ENCODE measurements at places on chromosomes 11 and 22.

GRCh38 chr11:2703363-2704141, 3.8 kb upstream of the KCNQ1OT1 start:
- no peak for DNase-seq

GRCh38 chr22:48104766-48105165, 1342.3 kb downstream of the TBC1D22A start:
- no peak for DNase-seq

DNA sequence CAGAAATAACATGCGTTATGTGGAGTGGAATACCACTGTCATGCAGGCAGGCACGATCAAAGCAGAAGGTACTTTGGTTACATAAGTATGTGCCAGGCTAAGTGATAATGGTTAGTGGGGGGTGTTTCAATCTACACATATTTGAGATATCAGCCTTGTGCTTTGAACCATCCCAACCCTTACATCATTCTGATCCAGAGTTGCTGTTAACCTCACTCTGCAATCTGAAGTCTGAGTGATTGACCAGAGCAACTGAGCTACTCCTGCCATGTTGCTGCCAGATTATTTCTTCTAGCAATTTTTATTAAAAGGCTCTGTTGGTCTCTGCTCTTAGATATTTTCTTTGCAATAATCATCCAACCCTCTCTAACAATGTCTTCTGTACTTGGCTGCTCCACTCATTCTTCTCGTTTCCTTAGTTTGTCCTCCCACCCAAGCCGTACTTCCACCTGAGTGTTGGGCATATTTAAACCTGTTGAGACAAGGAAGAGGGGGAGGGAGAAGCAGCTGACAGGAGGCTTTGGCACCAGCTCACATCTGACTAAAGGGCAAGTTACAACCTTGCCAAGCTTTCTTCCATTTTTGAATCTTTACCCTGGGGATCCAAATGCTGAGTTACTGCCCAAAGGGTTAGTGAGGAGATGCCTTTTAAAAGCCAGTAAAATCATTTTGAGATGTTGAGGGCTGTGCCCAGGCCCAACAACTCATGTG, 114.1 kb upstream of the SESN3 start:
- no peak for DNase-seq

GRCh38 chr22:43861529-43861928, 784 bp downstream of the SULT4A1 start:
- no peak for DNase-seq

DNA sequence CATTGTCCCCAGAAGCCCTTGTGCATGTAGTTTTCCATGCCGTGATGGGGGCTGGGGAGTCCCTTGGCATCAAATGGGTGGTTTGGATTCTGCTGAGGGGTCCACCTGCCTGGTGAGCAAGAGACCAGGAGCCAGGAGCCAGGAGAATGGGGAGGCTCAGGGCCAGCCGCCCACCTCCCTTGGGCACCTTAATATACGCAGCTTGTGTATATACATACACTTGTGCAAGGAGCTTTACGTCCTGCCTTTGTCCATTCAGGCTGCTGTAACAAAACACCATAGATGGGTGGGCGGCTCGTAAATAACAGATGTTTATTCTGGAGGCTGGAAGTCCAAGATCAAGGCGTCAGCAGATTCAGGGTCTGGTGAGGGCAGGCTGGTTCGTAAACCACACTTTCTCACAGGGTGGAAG, 62.5 kb downstream of the SMIM38 start:
- DNase-seq, result no peak

GRCh38 chr11:118343981-118344515, at the start of gene CD3G:
CD3G (plus strand) TSS chr11:118344344; CDS start chr11:118344424, 80 bp downstream.
- DNase-seq, result no peak

GRCh38 chr11:34271727-34272126, 86.1 kb downstream of the ABTB2 start:
- DNase-seq, result peak; percentile 46

DNA sequence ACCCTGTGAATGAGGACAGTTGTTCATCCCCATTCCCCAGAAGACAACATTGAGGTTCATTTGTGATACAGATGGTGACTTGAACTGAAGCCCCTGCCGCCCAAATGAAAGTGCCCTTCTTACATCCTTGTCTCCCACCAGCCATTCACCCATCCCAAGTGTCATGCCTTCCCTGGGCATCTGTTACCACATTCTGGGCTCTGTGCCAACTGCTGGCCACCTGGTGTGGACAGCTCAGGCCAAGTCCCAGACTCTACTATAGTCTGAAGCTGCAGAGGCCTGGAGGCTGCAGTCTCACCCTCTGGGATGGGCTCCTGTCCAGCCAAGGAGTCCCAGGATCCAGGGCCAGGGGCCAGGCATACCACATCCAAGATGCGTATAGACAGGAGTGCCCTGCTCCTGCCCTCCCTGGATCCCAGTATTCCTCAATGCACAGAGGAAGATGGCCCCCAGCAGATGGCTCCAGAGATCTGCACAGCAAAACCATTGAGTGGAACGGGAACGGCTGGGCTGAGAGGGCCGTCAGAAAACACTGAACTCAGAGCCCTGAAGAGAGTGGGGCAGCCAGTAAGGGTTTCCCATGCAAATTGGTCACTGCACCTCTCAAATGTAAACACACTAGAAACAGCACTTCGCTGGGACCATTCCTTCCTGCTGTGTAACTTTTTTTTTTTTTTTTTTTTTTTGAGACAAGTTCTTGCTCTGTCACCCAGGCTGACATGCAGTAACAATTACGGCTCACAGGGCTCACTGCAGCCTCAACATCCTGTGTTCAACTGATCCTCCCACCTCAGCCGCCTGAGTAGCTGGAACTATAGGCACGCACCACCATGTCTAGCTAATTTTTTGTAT, 22.8 kb downstream of the ARRB1 start:
- DNase-seq, result peak; percentile 86

- peak; percentile 86 for DNase-seq
Measured at GRCh38 chr22:31579835-31580242, 82.2 kb downstream of the PISD start.

DNA sequence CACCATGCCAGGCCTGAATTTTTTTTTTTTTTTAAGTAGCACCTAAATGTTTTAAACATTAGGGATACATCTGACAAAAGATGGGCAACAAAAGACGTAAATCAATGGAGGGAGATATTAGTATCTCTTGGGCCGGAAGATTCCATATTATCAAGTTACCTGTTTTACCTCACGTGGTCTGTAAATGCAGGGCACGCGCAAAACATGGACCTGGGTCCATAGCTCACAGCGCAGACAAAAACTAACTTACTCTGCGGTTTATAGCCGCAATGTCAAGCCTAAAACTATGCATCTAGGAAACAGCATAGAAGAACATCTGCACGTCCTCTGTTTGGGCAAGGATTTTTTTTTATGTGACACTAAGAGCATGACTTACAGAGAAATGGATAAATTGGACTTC, 31.5 kb upstream of the PANX2 start:
- DNase-seq, result no peak

DNA sequence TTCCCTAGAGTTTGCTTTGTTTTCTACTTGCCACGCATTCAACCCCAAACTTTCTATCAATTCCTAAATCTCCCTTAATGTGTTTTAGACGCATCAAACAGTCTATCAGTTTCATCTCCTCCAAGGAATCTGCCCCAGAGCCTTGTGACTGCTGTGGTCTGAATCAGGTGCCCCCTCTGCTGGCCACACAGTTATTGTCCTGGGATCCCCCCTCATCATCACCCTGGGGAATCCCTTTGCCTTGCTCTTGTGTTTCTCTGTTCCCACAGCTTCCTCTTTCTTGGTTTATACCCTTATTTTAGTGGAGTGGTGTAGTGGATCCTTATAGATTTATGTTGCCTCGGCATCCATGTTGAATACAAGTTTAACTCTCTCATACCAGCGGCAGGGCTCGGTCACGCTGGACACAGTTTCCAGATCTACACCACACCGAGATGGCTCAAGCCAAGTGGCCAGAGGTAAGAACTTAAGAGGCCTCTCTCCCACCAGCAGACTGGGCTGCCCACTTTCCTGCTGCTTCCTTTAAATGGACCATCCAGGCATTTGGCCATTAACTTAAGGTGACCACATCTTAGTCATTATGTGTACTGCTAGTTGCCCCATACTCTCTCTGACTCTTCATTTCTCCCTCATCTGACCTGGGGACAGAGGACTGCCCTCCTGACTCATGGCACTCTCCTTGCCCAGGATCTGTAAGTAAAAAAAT, 8.2 kb downstream of the UPB1 start:
- DNase-seq, result no peak

DNA sequence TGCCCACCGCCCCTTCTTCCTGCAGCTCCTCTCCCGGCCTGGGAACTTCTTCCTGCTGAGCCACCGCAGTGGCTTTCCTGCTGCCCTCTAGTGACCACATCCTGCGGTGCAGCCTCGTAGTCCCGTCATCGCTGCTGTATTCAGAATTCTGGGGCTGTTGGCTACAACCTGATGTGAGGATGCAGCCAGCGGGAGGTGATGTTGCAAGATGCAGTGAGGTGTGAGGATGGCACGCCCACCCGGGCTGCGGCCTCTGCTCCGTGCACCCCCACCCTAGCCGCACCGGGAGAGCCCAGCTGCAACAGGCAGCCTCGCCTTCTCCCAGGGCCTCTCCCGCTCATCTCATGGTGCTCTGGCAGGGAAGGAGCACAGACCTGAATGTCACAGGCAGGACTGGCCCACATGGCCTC, 10.1 kb downstream of the CHST1 start:
- peak; percentile 3 for DNase-seq

- peak; percentile 71 for DNase-seq
Measured at GRCh38 chr11:22674470-22675439, 8.3 kb downstream of the GAS2 start.

DNA sequence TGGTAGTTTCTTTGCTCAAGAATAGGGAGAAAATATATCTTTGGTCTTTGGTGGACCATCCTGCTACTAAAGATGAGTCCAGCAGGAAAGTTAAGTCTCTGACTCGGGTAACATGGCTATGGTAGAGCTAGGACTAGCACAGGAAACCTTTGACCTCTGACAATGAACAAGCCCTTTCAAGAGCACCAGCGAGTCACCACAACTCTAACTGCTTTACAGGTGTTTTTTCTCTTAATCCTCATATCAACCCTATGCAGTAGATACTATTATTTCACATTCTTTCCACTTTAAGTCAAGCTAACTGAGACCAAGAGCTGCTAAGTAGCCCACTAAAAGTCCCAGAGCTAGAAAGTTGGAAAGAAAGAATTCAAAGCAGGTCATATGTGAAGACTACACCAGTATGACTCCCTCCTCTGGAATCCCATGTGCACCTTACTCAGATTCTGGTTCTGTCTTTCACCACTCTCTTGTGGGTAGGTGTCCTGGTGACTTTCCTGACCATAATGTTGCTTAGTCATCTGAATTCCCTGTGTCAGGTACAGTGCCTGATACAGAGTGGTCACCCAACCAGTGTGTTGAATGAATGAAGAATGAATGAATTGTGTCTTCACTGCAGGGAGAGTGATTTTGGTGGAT, 53.8 kb upstream of the ME3 start:
- no peak for DNase-seq

DNA sequence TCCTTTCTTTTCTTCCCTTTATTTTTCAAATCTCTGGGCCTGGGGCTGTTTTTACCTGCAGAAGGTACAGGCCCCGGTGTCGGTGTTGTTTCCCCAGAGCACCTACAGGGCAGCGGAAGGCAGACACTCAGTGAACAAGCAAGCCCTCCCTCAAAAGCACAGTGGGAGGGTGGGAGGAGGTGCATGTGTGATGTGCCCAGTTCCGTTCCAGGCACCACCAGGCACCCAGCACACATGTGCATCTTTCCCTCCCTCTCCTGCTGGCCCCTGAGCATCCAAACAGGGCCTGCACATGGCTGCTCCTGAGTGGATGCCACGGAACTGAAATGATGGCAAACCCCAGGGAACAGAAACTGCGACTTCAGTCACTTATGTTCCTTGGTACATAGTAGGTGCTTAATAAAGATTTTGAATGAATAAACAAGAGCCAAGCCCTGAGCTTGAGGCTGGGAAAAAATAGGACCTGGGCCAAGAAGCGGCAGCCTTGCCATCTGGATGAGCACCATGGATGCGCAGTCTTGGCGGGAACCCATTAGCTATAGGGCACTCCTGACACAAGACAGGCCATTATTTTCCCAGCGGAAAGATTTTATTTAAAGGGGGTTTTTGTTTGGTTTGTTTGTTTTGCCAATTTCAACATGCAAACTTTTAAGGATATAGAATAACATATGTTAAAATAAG, 47.8 kb downstream of the ARRB1 start:
- no peak for DNase-seq

DNA sequence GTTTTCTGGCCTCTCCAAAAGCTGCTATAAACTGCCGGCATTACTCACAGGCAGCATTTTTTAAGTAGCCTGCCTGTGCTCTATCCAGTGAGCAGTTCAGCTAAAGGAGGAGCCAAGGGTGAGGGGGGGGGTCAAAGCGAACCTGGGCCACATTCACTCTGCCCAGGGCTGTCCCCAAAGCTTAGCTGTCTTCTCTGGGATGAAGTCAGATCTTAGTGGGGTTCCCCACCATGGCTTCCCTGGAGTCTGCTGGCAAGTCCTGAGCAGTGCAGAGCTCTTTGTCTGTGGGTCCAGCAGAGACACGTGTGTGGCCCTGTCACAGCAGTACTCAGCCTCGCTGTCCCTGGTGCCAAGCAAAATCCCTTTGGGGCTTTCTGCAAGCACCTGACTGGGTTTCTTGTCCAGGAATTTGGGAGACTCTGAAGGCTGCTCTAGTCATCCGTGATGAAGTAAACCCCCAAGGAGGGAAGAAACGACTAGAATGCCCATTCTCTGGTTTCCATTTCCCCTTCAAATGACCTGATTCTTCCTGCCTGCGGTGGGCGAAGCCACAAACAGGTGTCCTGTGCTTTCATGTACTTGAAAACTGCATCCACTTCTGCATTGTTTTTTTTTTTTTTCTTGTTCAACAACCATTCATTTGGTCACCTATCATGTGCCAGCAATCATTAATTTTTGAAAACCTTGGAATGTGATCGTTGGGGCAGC, 2.6 kb downstream of the KCNJ5 start:
- no peak for DNase-seq

DNA sequence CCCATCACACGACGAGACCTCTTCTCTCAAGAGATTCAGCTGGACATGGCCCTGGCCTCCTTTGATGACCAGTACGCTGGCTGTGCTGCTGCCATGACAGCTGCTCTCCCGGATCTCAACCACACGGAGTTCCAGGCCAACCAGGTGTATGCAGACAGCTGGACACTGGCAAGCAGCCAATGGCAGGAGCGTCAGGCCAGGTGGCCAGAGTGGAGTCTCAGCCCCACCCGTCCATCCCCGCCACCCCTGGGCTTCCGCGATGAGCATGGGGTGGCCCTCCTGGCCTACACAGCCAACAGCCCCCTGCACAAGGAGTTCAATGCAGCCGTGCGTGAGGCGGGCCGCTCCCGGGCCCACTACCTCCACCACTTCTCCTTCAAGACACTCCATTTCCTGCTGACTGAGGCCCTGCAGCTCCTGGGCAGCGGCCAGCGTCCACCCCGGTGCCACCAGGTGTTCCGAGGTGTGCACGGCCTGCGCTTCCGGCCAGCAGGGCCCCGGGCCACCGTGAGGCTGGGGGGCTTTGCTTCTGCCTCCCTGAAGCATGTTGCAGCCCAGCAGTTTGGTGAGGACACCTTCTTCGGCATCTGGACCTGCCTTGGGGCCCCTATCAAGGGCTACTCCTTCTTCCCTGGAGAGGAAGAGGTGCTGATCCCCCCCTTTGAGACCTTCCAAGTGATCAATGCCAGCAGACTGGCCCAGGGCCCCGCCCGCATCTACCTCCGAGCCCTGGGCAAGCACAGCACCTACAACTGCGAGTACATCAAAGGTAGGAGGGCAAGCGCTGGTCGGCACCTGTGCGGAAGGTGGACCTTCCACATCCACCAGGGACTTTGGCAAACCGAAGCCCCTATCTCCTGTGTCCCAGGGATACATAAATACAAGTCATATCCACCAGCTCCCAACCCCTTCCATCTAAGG, 11.3 kb downstream of the CHRNA10 start:
- peak; percentile 15 for DNase-seq

GRCh38 chr11:7597620-7598019, 75.7 kb downstream of the CYB5R2 start:
- DNase-seq, result peak; percentile 86

GRCh38 chr11:62487738-62488551, 58.7 kb downstream of the AHNAK start:
- no peak for DNase-seq
